ENCODE measurements at places on chromosomes 3 and 15. TPM values are rescaled to one million over a fixed set of nuclear protein-coding genes. Genes with fewer than 3 reads are reported as not detected.
A peak's percentile ranks its signal among the peaks of the same experiment; 100 is the strongest.

DNA sequence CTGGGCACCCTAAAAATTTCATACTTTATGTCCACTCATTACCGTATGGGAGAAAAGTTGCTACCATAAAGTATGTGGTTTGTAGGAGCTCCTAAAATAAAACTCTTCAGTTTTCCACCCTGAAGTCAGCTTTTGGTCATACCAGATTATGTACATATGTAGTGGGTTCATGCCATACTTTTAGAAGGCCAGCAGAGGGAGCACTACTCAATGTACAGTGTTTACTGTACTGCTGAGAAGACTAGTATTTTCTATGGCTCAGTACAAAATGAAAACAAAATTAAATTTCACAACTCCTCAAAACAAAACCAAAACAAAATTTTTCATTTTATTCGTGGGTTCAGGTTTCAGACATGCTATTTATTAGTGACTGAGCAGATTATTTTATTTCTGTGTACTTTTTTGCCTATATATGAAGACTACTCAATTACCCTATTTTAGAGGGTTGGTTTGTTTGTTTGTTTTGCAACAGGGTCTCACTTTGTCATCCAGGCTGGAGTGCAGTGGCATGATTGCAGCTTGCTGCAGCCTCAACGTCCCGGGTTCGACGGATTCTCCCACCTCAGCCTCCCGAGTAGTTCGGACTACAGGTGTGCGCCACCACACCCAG, 24.3 kb downstream of the NXPE3 start:
- DNase-seq: peak; percentile 43

ZPLD1 gene
- not detected for total RNA-seq

DVL3 gene
- 60.7 TPM for total RNA-seq

DNA sequence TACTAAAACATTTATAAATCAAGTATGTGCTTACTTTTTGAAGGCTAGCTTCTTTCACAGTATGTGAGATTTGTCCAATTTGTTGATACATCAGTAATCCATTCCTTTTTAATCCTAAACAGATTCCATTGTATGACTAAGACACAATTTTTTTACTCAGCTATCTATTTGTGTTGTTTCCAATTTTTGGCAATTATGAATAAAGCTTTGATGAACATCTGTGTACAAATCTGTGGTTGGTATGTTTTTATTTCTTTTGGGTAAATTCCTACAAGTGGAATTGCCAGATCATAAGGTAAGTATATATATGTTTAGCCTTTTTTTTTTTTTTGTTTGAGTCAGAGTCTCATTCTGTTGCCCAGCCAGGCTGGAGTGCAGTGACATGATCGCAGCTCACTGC, 56.2 kb upstream of the VEPH1 start:
- no peak for DNase-seq

GRCh38 chr3:123298903-123299302, 97.2 kb downstream of the SEC22A start:
- no peak for DNase-seq

DNA sequence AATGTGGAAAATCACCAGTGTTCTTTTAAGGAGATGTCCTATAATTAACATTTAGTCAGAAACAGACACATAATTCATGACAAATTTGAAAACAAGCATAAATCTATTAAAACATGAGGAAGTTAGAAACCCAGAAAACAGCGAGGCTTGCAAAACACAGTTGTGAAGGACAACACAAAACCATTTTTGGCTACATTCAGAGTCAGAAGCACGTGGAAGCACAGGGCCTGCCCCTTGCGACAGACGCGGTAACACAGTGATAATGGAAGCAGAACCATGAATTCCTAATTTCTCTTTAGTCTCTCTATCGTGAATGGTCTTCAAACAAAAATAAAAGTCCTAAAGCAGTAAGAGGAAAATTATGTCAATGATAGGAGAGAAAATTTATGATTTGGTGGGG, 12.2 kb downstream of the NCEH1 start:
- no peak for DNase-seq

- no peak for DNase-seq
Observed at GRCh38 chr15:67036775-67037555, 28.4 kb upstream of the SMAD3 start.

MBD4 gene
- 15.7 TPM for total RNA-seq

GRCh38 chr3:52471371-52472238, 16.2 kb downstream of the NISCH start:
- DNase-seq: no peak

INSYN1 gene
- 2.0 TPM for total RNA-seq
